ENCODE measurements at places on chromosomes 4 and X. TPM values are rescaled to one million over a fixed set of nuclear protein-coding genes. Genes with fewer than 3 reads are reported as not detected.

GRCh38 chr4:187125062-187125461, 401.4 kb upstream of the FAT1 start:
- no peak for DNase-seq

GRCh38 chrX:1614927-1615326, at the start of gene ASMT:
TSS of gene ASMT (plus strand) at chrX:1615059. CDS start at chrX:1615200, 141 bp downstream.
- no peak for DNase-seq

DNA sequence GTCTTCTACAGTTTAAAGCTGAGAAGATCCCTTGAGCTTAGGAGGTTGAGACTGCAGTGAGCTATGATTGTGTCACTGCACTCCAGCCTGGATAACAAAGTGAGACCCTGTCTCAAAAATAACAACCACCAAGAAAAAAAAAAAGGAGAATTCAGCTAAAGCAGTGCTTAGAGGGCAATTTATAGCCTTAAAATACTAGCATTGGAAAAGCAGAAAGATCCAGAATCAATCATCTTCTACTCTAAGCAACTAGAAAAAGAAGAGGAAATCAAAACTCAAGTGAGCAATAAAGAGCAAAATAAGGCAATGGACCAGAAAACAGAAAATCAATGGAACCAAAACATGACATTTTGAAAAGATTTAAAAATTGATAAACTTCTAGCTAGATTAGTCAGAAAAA, 639 bp upstream of the PI4K2B start:
- no peak for DNase-seq

- no peak for DNase-seq
Observed at GRCh38 chr4:101014417-101014816, 332.9 kb downstream of the PPP3CA start.

GRCh38 chrX:134658760-134659023, 421 bp upstream of the PLAC1 start:
- DNase-seq: no peak

NOA1 gene
- 20.8 TPM for total RNA-seq

DNA sequence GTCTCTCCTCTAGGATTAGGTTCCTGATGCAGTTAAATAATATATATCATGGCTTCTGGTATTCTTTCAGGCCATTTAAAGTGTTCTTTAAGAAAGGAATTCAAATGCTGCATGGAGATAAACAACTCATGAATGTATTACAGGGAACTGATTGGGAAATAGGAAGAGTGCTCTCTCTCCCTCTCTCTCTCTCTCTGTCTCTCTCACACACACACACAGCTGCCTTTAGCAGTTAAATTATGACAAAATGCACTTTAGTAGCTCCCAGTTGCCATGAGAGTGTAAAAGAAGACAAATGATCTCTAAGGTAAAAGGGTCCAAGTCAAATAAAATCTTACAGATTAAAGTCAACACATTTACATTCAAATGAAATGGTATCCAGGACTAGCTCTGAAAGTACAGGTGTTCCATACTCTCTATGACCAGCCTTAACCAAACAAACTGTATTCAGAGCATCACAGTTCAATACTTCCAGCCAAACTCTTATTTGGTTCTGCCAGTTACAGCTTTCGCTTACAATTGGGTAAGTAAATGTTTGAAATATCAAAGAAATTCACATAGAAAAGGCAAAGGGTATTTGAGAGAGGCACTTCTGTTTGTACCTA, 94.7 kb upstream of the CXXC4 start:
- no peak for DNase-seq

GRCh38 chr4:182748949-182749348, 168.2 kb downstream of the DCTD start:
- DNase-seq: no peak

GRCh38 chr4:186700746-186701145, 22.9 kb downstream of the FAT1 start:
- no peak for DNase-seq

RAB39B gene
- 0.38 TPM for total RNA-seq

DNA sequence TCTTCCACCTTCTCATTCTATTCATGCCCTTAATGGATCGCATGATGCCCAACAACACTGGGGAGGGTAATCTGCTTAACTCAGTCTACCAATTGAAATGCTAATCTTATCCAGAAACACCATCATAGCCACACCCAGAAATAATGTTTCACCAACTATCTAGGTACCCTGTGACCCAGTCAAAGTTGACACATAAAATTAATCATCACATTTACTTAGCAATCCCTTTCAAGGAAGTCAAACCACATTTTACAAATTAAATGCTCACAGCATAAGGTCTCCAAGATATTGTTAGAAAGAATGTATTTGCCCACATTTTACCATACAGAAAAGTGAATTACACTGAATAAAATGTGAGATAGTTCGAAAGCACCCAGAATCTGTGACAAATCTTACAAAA, 92.5 kb downstream of the PRSS12 start:
- no peak for DNase-seq

TIGD4 gene
- not detected for total RNA-seq

DNA sequence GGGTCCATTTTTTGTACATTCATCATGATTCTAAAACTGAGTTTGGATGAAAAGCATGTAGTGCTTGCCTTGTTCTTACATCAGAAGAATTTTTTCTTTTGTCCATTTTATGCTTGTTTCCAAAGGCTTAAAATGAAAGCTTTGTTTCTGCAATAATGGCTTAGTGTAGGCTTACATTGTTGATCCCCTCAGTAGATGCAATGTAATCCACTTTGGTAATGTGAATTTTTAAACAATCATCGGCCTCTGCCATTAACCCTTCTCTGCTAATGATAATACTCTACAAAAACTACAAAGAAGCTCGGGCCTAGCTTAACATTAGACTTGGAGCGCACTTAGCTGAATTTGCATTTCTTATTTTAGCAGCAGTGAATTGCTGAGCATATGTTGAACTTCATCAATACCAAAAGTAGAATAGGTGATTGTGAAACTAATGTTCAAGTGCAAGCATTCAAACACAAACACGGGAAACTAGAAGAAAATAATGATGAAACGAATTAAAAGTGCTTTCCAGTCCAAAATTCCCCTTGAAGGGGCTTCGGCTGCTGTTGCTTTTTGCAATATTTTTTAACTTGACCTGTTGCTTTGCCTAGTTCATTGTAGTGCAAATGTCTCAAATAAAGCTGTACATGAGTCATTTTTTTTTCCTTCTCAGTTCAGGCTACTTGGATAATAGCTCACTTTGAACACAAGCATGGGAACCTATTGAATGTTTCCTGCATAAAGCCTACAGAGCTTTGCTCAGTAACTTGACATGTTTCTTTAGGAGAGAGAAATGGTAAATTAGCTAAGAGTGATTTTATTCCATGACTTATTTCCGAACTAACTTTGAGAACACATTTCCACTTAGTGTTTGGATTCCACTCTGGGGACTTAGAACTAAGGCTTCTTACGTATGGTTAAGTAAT, 66.5 kb downstream of the SLIT2 start:
- DNase-seq: no peak

GRCh38 chrX:47030339-47030738, 47.9 kb upstream of the RGN start:
- no peak for DNase-seq

PDGFC gene
- 2.9 TPM for total RNA-seq

RNF150 gene
- total RNA-seq: 5.7 TPM

REELD1 gene
- not detected for total RNA-seq

DNA sequence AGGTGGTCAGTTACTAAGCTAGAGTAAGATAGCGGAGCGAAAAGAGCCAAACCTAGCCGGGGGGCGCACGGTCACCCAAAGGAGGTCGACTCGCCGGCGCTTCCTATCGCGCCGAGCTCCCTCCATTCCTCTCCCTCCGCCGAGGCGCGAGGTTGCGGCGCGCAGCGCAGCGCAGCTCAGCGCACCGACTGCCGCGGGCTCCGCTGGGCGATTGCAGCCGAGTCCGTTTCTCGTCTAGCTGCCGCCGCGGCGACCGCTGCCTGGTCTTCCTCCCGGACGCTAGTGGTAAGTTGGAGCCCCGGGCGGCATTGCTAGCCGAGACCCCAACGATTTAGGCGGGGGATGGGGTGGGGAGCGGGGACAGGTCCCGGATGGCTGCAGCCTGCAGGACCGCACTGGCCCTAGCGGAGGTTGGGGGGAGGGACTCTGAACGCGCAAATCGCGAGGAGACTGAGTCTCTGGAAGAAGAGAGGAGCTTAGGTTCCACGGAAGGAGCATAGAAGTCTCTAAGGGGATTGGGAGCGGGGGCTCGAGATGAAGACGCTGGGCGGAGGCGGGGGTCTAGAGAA, 573 bp downstream of the HTR2C start:
- DNase-seq: no peak

GRCh38 chr4:173448608-173449379, 49.9 kb upstream of the SCRG1 start:
- DNase-seq: no peak

DNA sequence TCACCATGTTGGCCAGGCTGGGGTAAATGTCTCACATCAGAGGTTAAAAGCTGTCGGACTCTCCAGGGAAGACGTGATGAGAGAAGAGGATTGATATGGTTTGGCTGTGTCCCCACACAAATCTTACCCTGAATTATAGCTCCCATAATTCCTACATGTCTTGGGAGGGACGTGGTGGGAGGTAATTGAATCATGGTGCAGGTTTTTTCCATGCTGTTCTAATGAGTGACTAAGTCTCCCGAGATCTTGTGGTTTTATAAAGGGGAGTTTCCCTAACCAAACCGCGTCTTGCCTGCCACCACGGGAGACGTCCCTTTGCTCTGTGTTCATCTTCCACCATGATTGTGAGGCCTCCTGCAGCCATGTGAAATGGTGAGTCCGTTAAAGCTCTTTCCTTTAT, 64.4 kb downstream of the ASMT start:
- no peak for DNase-seq

DNA sequence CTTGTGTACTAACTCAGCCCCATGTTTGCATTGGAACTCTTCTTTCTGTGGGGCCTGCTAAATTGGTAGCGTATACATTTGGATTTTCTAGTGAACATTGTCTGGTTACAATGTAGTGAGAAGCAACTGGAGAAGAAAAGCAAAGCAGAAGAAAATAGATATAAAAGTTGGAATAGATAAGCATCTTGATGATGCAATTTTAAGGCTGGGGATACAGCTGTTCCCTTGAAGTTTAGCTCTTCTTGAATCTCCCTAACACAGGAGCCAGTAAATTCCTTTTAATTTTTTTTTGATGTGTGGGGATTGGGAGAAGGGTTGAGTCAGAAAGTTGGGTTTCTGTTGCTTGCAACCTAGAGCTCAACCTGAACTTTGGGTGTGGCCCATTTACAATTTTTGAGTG, 308.1 kb downstream of the STIM2 start:
- no peak for DNase-seq

GRCh38 chrX:112967341-112967740, 126.7 kb upstream of the AMOT start:
- DNase-seq: no peak

- DNase-seq: no peak
Observed at GRCh38 chr4:9970399-9971011, 50.8 kb downstream of the SLC2A9 start.

GRCh38 chr4:156615066-156615531, 356.5 kb downstream of the PDGFC start:
- no peak for DNase-seq

Data from esophagus squamous epithelium (tissue), 5 donors.